ENCODE measurements at places on chromosomes 7 and 10.
A peak's percentile ranks its signal among the peaks of the same experiment; 100 is the strongest.

DNA sequence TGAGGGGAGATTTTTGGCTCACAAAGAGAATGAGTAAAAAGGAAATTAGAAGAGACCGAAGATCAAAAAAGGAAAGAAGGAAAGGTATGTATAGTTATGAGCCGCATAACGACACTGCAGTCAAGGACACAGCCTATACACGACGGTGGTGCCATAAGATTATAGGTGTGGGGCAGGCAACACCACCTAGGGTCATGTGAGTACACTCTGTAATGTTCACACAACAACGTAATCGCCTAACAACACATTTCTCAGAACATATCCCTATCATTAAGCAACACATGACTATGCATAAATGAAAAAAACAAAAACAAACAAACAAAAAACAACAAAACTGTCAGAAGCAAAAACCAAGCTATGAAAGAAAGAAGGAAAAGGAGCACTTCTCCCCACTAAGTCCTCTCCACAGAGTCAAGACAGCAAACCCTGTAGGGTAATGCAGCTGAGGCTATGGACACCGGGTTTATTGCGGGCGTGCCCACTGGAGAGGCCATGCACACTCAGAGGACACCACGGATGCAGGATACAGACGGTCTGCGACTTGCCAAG, 45.1 kb downstream of the PIP4K2A start:
- no peak for DNase-seq

DNA sequence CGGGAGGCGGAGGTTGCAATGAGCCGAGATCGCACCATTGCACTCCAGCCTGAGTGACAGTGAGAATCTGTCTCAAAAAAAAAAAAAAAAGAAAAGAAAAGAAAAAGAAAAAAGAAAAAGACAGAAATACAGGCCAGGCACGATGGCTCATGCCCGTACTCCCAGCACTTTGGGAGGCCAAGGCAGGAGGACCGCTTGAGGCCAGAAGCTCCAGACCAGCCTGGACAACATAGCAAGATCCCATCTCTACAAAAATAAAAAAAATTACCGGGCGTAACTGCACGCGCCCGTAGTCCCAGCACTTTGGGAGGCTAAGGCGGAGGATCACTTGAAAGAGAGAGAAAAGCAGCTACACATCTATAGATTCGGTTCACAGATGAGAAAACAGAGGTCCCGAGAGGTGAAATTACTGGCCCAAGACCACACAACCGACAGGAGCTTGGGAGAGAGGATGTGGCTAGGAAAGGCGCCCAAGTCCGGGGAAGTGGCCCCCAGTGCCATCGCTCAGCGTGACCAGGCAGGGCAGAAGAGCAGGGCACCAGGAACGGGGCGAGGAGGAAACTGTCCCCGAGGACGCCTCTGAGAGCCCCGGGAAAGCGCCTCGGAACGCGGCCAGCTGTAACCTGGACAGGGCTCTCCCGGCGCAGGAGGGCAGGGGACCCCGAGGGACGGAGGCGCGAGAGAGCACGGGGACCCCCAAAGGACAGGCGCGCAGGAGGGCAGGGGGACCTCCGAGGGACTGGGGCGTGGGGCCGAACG, 612 bp downstream of the SNX8 start:
- DNase-seq: no peak

- DNase-seq: no peak
Measured at GRCh38 chr10:117544004-117544701, 1.6 kb downstream of the EMX2 start.

DNA sequence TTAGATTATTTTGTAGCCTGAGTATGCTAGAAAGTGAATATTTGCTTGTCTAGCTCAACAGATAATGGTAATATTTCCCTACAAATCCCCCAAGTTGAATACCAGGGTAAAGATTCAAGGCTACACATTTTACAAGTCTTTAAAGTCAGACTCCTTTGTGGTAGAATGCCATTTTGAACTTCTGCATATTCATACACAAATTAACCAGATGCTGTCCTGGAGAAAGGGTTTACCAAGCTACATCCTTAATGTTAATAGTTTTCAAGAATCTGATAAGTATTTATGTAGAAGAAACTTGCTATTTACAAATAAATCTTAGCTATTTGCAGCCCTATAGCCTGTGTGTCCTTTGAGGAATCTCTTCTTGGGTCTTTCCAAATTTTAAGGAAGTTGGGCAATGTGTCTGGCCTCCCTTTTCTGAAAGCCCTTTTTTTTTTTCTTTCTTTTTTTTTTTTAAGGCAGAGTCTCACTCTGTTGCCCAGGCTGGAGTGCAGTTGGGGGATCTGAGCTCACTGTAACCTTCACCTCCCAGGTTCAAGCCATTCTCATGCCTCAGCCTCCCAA, 82.6 kb downstream of the CPEB3 start:
- DNase-seq: no peak

DNA sequence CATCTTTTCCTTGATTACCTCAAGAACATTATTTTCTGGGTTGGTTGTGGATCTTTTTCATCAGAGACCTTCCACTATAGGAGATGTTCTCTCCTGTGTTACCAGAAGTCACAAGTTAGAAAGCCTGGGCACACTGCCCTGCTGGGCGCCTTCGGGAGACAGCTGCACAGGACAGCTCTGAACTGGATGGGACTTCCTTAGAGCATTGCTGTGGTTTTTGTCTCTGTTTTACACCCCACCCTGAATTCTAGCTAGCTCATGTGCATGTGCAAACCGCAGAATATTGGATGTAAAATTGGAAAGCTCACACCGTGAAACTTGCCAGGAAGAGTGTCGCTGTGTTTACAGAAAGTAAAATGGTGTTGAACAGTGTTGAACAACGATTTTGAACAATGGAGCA, 54.4 kb upstream of the SEC61G start:
- no peak for DNase-seq

DNA sequence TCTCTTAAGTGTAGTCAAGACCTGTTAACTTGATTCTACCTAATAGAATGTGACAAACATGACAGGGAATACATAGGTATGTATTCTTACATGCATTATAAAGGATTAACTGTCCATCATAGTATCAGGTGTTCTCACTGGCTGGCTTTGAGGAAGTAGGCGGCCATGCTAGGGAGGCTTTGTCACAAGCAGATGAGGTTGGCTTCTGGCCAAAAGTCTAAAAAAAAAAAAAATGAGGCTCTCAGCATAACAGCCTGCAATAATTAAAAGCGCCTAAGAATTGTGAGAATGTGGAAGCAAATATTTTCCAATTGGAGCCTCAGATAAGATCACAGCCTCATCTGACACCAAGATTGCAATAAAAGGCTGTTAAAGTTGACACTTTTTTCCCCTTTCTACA, 1256.8 kb upstream of the SORCS1 start:
- peak; percentile 3 for DNase-seq

GRCh38 chr10:60578217-60578616, 188.5 kb upstream of the ANK3 start:
- no peak for DNase-seq

DNA sequence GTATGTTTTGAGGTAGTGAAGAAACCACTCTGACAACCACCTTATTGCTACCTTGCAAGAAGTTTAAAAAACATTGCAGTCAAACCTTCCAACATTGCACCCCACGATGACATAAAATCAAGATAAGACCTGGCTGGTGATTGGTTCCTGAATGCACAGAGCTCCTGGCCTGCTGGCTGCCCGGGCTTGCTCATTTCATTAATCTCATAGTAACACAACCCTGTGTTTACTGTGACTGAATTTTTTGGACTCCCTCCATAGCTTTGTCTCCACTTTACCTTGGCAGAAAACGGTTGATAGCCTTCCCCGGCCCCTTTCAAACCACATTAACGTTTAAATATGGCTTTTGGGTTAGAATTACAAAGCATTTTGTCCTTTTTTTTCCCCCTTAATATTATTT, 27.5 kb downstream of the VWA2 start:
- peak; percentile 54 for DNase-seq

- no peak for DNase-seq
Measured at GRCh38 chr7:54615537-54615936, 73.4 kb downstream of the VSTM2A start.

DNA sequence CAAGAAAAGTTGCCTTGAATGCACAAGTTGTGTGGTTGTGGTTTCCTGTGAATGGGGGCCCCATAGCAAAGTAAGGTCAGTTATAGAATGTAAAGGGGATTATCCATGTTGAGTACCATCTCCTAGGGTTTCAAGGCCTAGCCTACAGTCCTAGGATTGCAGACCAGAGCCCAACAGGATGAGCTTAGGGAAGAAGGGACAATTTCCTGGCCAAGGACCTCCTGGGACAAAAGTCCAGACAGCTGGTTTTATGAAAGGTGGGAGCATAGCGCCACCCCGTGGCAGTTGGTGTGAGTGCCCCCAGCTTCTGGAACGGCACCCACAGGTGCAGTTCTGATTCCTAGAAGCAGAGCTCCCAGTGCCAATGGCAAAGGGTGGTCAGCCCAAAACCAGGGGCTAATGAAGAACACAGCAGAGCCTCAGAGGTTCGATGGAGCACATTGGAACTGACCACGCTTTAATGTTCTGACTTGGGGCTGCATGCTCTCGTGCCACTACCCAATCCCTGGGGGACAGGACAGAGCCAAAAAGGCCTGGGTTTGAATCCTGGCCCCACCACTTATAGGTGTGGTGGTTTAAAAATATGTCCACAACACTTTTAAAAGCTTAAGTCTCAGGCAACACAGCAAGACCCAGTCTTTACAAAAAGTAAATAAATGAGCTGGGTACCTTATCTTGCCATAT, 25.8 kb upstream of the TMEM120A start:
- DNase-seq: peak; percentile 85

- DNase-seq: no peak
Measured at GRCh38 chr10:110149259-110149658, 58.1 kb upstream of the MXI1 start.

DNA sequence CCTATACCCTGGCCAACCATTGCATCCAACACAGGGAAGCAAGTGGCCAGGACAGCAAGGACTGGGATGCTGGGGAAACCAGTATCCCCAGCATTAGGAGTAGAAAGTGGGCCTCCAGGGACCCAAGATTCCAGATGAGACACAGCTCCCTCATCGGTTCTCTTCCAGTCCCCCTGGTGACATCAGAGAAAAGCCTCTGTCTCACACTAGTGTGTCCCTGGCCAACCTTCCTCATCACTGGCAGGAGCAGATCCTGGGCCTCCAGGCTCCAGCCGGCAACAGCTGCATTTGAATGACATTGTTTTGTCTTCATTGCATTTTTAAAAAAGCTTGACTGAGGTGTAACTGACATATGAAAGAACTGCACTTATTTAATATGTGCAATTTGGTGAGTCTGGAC, 177.3 kb upstream of the LYZL2 start:
- no peak for DNase-seq

- no peak for DNase-seq
Measured at GRCh38 chr10:22333167-22333974, 11.9 kb upstream of the SPAG6 start.

- peak; percentile 91 for DNase-seq
Measured at GRCh38 chr7:98168181-98168903, 42.9 kb upstream of the BHLHA15 start.

Data from SK-N-SH (cell line).